Upper lobe of left lung (tissue), 6 donors: ENCODE measurements at places on chromosomes 5 and 9. TPM values are rescaled to one million over a fixed set of nuclear protein-coding genes. Genes with fewer than 3 reads are reported as not detected.

DNA sequence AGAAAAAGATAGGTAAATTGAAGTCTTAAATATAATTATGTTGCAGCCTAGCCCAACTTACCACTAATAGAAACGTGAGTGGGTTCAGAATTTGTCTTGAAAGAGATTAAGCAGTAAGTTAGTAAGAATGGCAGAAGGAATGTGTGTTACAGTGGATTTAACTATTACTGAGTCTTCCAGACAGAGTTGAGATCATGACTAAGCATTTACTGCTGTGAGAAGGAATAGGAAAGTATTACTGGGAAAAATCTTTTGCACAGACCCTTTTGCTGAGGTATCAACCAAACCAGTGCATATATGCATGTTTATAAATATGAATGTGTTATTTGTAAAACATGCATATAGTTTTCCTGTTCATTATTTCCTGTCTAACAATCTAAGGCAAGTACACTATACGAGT, 112.8 kb upstream of the EFNA5 start:
- no peak overlapping the region for H3K27ac ChIP-seq
- no peaks in the 10 kb centered on the region for H3K4me1 ChIP-seq
- no peak overlapping the region for H3K4me3 ChIP-seq
- H3K36me3 ChIP-seq = no peaks in the 10 kb centered on the region

GRCh38 chr9:115849679-115850412, 303.7 kb upstream of the PAPPA start:
- no peak overlapping the region for H3K4me3 ChIP-seq
- no peaks in the 10 kb centered on the region for H3K4me1 ChIP-seq
- no peaks in the 10 kb centered on the region for H3K36me3 ChIP-seq
- DNase-seq = no peak
- H3K27ac ChIP-seq = no peak overlapping the region

RLN2 gene
- 0.60 TPM for total RNA-seq

- no peak for DNase-seq
- no peaks in the 10 kb centered on the region for H3K36me3 ChIP-seq
- no peak overlapping the region for H3K27ac ChIP-seq
- H3K4me1 ChIP-seq = no peaks in the 10 kb centered on the region
Measured at GRCh38 chr5:71836084-71836483, 117.0 kb downstream of the CARTPT start.

IL31RA gene
- total RNA-seq = not detected

DNA sequence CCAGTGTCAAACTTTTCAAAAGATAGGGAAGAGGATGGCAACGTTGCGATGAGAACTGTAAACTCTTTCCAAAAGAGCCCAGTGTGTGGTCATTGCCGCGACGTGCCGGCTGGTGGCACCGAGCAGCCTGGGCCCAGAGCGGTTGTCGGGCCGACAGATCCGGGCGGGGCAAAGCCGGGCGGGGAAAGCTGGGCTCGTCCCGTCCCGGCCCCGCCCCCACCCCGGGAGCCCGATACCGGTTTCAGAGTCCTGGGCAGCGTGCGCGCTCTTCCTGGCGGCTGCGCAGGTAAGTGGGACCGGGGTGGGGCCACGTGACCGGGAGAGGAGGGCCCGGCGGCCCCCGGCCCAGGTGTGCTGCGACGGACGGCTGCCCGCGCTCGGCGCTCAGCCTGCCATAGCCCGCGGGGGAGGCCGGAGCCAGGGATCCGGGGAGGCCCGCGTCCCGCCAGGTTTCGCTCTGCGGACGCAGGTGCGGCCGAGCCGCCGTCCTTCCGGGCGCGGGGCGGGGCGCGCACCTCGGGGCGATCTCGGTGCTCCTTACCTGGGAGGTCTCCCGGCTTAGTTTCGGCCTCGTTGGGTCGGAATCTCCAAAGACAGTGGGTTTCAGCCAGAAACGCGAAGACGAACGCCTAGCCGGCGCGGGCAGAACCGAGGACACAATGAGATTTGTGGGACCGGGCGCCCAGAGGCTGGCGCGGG, at the start of gene MARVELD2:
Gene MARVELD2, plus strand, starts transcription at position 232 of the 699 bp plus-strand sequence. CDS start 4,270 bp downstream, outside the sequence.
- peaks cover 4% of the 10 kb centered on the region for H3K36me3 ChIP-seq
- peaks cover 18% of the 10 kb centered on the region for H3K4me1 ChIP-seq
- peak within 1 kb of the TSS; percentile 92 for H3K27ac ChIP-seq
- DNase-seq = peak; percentile 95
- peak within 1 kb of the TSS; percentile 79 for H3K4me3 ChIP-seq
- H3K27me3 ChIP-seq = no peaks in the 10 kb centered on the region

DNA sequence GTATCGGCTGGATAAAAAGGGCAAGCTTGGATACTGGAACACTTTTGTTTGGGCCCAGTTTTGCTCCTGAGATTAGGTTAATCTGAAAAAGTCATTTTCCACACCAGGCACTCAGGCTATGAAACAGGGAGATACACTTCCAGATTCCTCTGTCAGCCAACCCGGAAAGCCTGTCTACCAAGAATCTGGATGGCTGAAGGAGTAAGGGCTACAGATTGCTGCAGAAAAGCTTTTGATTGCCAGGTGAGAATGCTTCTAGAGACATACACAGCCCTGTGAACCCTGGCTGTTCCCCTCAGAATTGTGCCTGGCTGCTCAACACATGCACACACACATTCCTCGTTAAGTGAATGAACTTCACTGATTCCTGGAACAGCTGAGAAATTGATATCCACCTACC, 114.4 kb downstream of the PSD2 start:
- H3K36me3 ChIP-seq = no peaks in the 10 kb centered on the region
- no peak for DNase-seq
- H3K27me3 ChIP-seq = no peaks in the 10 kb centered on the region
- H3K27ac ChIP-seq = no peak overlapping the region

BNIP1 gene
- 9.7 TPM for total RNA-seq

- H3K4me3 ChIP-seq = peak overlapping the region; percentile 52
- H3K27me3 ChIP-seq = no peaks in the 10 kb centered on the region
- H3K27ac ChIP-seq = peak overlapping the region; percentile 86
- no peaks in the 10 kb centered on the region for H3K36me3 ChIP-seq
- DNase-seq = no peak
Measured at GRCh38 chr9:137201205-137201868, 796 bp upstream of the TPRN start.

DNA sequence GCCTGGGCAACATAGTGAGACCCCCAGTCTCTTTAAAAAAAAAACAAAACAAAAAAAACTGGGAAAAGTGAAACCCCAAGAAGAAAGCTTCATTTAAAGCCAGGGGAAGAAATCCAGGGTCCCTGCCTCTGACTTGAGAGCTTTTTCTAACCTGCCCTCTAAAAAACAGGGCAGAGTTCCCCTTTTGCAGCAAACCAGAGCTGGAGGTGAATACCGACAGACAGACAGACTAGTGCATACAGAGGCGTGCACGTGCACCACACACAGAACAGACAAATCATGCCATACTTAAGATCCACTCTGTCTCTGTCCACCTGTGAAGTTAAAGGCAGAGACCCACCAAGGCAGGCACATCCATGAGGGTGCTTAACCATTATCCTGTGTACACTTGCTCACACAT, 11.7 kb upstream of the AQP3 start:
- H3K27me3 ChIP-seq = no peaks in the 10 kb centered on the region
- no peaks in the 10 kb centered on the region for H3K4me1 ChIP-seq
- H3K36me3 ChIP-seq = peaks cover 37% of the 10 kb centered on the region
- H3K27ac ChIP-seq = peak overlapping the region; percentile 17

GRCh38 chr9:128101690-128102089, 25.8 kb downstream of the PTGES2 start:
- peak overlapping the region; percentile 95 for H3K27ac ChIP-seq
- no peaks in the 10 kb centered on the region for H3K27me3 ChIP-seq
- H3K36me3 ChIP-seq = peaks cover 54% of the 10 kb centered on the region
- peak overlapping the region; percentile 56 for H3K4me3 ChIP-seq
- no peak for DNase-seq

GSN gene
- total RNA-seq = 217 TPM

GRCh38 chr5:154352960-154353548, 92.7 kb upstream of the SAP30L start:
- no peak for DNase-seq
- H3K27me3 ChIP-seq = no peaks in the 10 kb centered on the region
- no peaks in the 10 kb centered on the region for H3K36me3 ChIP-seq
- no peaks in the 10 kb centered on the region for H3K4me1 ChIP-seq
- H3K4me3 ChIP-seq = no peak overlapping the region
- H3K27ac ChIP-seq = no peak overlapping the region

- H3K4me3 ChIP-seq = no peak overlapping the region
- no peak for DNase-seq
- no peaks in the 10 kb centered on the region for H3K4me1 ChIP-seq
- no peaks in the 10 kb centered on the region for H3K27me3 ChIP-seq
- no peaks in the 10 kb centered on the region for H3K36me3 ChIP-seq
Measured at GRCh38 chr5:43572357-43572756, 15.5 kb upstream of the PAIP1 start.

GRCh38 chr5:84032324-84032723, 311.7 kb upstream of the HAPLN1 start:
- no peak for DNase-seq
- no peaks in the 10 kb centered on the region for H3K27me3 ChIP-seq
- no peaks in the 10 kb centered on the region for H3K36me3 ChIP-seq
- no peak overlapping the region for H3K27ac ChIP-seq
- no peaks in the 10 kb centered on the region for H3K4me1 ChIP-seq

DNA sequence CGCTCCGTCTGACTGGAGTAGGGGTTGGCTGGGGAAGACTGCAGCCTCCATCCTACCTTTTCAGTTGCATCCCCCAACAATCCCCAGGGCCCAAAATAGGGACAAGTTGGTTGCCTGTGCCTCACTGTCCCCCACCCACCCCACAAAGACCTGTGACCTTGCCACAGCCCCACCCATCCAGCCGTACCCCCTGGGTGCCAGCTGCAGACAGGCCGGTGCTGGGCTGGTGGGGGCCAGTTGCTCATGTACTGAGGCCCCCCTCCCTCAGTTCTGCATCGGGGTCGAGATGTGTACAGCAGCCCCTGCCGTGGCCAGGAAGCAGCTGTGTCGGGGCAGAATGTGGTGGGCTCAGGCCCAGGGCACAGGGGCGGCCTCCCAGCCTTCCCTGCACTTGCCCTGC, 374 bp downstream of the LCNL1 start:
- H3K36me3 ChIP-seq = no peaks in the 10 kb centered on the region
- peaks cover 15% of the 10 kb centered on the region for H3K27me3 ChIP-seq
- H3K4me1 ChIP-seq = peaks cover 43% of the 10 kb centered on the region
- H3K27ac ChIP-seq = peak overlapping the region; percentile 85
- peak; percentile 59 for DNase-seq

- H3K4me1 ChIP-seq = peaks cover 10% of the 10 kb centered on the region
- DNase-seq = no peak
- H3K36me3 ChIP-seq = no peaks in the 10 kb centered on the region
- H3K4me3 ChIP-seq = no peak overlapping the region
- H3K27me3 ChIP-seq = no peaks in the 10 kb centered on the region
- no peak overlapping the region for H3K27ac ChIP-seq
Measured at GRCh38 chr9:76692458-76693129, 71.6 kb upstream of the PCA3 start.

DNA sequence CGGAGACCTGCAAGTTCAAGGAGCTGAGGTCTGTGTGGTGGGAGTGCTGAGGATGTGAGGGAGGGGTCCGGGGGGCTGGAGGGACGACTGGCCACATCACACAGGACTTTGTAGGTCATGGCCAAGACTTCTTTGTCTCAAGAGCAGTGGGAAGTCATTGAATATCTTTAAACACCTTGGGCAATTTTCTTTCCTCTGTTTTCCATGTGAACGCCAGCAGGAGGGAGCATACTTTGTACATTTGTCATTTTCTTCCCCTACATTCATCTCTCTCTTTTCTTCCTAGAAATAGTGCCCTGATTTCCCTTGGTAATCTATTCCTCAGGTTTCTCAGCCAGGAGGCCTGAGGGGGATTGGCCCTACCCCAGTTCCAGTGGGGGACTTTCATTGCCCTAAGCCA, 153.7 kb upstream of the MSX2 start:
- H3K27ac ChIP-seq = no peak overlapping the region
- no peak overlapping the region for H3K4me3 ChIP-seq
- no peaks in the 10 kb centered on the region for H3K27me3 ChIP-seq
- H3K4me1 ChIP-seq = no peaks in the 10 kb centered on the region
- DNase-seq = no peak
- H3K36me3 ChIP-seq = no peaks in the 10 kb centered on the region

SPEF2 gene
- total RNA-seq = 18.8 TPM

DNA sequence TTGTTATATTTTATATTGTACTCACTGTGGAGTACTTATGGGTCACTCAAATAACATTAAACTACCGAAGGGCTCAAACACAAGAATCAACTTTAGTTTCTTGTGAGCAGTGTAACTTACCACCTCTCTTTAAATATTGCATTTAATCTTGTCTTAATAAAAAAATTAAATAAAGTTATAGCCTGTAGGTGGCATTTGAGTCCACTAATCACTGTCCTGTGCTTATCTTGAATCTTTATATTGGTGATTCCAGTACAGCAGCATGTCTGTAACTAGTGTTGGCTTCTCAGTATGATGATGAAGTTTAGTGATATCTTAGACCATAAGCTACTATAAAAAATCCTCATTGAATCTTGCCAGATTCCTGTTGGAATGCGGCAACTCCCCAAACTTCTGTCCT, 313.8 kb downstream of the FAM170A start:
- no peak for DNase-seq
- no peaks in the 10 kb centered on the region for H3K27me3 ChIP-seq
- H3K27ac ChIP-seq = no peak overlapping the region
- H3K4me1 ChIP-seq = no peaks in the 10 kb centered on the region
- no peaks in the 10 kb centered on the region for H3K36me3 ChIP-seq

CDC37L1 gene
- total RNA-seq = 18.9 TPM

ZDHHC11 gene
- 27.2 TPM for total RNA-seq

GRCh38 chr9:85723215-85723614, 18.5 kb downstream of the AGTPBP1 start:
- H3K36me3 ChIP-seq = no peaks in the 10 kb centered on the region
- no peak for DNase-seq
- no peak overlapping the region for H3K27ac ChIP-seq
- H3K27me3 ChIP-seq = no peaks in the 10 kb centered on the region
- no peaks in the 10 kb centered on the region for H3K4me1 ChIP-seq

GRCh38 chr9:133876144-133876543, 116.0 kb downstream of the VAV2 start:
- no peaks in the 10 kb centered on the region for H3K27me3 ChIP-seq
- H3K27ac ChIP-seq = no peak overlapping the region
- no peak overlapping the region for H3K4me3 ChIP-seq
- peaks cover 26% of the 10 kb centered on the region for H3K4me1 ChIP-seq

- no peak for DNase-seq
- H3K27ac ChIP-seq = no peak overlapping the region
- no peaks in the 10 kb centered on the region for H3K36me3 ChIP-seq
- H3K27me3 ChIP-seq = no peaks in the 10 kb centered on the region
- H3K4me1 ChIP-seq = peaks cover 15% of the 10 kb centered on the region
- no peak overlapping the region for H3K4me3 ChIP-seq
Measured at GRCh38 chr9:134778156-134778555, 102.5 kb upstream of the FCN2 start.

DNA sequence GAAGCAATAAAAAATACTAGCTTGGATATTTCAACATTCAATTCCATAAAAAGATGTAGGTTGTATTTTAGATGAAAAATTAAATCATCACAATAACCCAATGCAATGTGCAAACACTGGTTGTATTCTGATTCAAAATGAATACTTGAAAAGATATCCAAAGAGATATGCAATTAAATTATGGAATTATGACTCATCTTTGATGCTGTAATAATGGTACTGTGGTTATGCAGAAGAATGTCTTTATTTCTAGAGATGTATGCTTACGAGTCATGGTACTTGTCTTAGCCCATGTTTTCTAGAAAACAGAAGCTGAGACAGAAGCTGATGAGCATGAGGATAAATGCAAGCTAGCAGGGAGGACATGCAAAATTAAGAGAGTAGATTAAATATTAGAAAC, 1941.4 kb upstream of the NUDT12 start:
- no peaks in the 10 kb centered on the region for H3K27me3 ChIP-seq
- H3K27ac ChIP-seq = no peak overlapping the region
- no peaks in the 10 kb centered on the region for H3K4me1 ChIP-seq
- no peak overlapping the region for H3K4me3 ChIP-seq
- no peaks in the 10 kb centered on the region for H3K36me3 ChIP-seq
- DNase-seq = no peak

- no peaks in the 10 kb centered on the region for H3K27me3 ChIP-seq
- no peak overlapping the region for H3K4me3 ChIP-seq
- H3K4me1 ChIP-seq = no peaks in the 10 kb centered on the region
- DNase-seq = no peak
Measured at GRCh38 chr5:29193972-29194371, 1999.5 kb upstream of the CDH6 start.
